ENCODE measurements at places on chromosomes 11 and 22. TPM values are rescaled to one million over a fixed set of nuclear protein-coding genes. Genes with fewer than 3 reads are reported as not detected.

DNA sequence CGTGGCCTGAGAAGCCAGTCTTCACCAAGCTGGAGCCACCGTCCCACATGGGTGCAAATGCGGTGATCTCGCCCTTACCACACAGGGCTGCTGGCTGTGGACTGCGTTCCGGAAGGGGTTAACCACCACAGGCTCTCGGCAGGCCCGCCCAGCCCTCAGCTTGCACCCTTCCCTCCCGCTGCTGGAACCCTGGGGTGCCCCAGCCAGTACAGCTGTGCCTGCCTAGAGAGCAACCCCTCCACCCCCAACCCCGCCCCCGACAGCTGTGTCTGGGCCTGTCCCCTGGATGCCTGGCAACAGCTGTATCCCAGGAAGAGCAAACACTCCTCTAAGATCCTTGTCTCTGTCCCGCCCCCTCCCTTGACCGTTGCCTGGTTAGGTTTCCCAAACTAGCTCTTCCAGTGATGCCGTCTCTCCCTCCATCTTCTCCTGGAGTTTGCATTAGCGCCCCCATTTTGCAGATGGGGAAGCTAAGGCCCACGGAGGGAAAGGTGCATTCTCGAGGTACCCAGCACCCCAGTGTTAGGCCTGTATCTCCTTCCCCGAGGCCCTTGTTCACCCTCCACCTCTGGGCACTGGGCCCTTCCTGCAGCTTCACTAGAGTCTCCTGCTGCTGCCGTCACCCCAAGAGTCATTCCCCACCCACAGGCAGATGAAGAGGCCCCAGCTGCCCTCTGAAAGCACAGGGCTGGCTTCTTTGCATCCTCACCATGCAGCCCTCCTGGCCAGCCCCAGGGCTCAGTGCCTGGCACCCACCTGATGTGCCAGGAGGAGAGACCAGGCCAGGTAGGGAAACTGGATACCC is 12.6 kb upstream of the COX8A start:
- DNase-seq: peak; percentile 31

DNA sequence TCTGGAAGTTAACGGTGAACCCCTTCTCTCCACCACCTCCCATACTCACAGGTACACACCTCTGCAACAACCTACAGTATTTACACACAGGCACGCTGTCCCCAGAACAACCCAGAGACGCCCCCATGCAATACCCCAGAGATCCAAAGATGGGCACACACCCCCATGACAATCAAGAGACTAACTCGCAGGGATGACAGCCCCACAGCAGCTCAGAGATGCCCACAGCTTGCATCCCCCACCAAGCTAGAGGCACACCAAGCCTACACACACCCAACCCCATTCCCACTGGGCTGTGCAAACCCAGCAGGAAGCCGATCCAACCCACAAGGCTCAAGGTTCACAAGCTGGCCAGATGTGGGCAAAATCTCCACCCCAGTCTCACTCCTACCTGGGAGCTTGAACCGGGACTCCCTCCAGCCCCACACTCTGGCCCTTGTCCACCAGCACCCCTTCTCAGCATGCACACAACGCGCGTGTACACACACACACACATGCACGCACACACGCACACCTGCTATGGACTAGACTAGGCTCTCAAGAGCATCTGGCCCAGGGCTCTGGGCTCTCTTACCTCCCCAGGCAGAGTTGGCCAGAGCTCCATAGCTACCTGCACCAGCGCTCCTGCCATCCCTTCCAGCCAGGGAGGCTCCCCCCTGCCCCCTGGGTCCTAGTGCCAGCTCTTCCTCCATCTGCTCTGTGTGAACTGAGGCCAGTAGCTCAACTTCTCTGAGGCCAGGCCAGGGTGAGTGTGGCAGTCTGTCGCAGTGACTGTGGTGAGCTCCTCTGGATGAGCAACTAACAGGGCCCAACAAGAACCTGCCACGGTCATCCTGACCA is 11.5 kb downstream of the STARD10 start:
- no peak for DNase-seq

GRCh38 chr11:123301696-123302400 is 106.8 kb upstream of the CLMP start:
- DNase-seq: peak; percentile 11

GRCh38 chr22:37273126-37273845 is 9.0 kb upstream of the CYTH4 start:
- peak; percentile 79 for DNase-seq

GRCh38 chr11:61309739-61310138 is 14.6 kb upstream of the VWCE start:
- DNase-seq: no peak

- peak; percentile 85 for DNase-seq
Measured at GRCh38 chr11:121716060-121716459, 263.3 kb upstream of the SORL1-AS1 start.

DNA sequence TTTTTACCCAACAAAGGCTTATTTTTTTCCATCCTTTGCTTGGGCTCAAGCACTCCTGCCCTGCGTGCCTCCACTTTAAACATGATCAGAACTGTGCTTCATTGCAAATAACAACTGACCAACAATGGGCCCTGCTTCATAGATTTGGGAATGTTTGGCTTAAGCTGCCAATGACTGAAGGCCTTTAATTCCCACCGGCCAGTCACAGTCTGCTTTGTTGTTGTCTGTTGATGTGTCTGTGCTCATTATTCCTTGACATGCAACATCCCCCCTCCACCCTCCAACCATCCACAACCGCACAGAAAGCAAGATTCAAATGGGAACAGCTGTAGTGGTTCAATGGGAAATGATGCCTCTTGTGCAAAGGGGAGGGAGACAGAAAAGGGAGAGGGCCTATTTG is 23.0 kb downstream of the PAX6 start:
- DNase-seq: no peak

DNA sequence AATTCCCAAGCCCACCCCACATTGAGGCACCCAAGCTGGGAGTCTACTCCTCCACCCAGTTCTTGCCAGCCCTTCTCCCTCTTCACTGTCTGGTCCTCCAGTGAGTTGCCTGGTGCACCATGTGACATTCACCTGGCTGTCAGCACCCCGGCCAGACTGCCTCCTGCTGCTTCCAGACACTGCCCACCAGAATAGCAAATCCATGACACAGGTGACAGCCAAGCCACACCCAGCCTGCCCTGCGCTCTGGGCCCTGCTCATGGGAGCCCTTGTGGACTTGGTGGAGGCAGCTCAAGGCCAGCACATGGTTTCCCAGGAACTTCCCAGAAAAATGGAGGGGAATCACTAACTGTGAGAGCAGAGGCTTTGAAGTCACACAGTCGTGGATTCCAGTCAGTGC is 96.3 kb upstream of the CSNK2A3 start:
- no peak for DNase-seq

DNA sequence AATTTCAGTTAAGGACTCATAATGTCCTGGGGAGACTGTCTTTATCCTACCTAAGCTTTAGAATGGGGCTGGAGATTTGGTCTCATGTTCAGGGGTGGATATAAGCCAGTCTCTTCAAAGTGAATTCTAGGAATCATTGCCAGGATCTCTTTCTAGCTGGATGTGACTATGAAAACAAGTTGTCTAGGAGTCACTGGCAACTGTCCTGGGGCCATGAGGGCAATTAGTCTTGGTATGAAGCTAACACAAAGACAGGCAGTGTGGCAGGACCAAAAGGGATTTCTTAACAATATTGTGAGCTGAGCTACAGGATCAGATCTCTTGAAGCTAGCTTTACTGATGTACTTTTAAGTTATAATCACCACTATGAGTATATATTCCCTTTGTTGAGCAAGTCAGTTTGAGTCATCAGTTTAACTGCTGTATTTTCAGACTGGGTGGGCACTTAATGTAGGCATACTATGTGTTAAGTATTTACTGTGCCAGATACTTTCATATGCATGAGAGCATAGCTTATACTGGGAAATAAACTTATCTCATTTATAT is 390.0 kb upstream of the CCDC90B start:
- no peak for DNase-seq

DNA sequence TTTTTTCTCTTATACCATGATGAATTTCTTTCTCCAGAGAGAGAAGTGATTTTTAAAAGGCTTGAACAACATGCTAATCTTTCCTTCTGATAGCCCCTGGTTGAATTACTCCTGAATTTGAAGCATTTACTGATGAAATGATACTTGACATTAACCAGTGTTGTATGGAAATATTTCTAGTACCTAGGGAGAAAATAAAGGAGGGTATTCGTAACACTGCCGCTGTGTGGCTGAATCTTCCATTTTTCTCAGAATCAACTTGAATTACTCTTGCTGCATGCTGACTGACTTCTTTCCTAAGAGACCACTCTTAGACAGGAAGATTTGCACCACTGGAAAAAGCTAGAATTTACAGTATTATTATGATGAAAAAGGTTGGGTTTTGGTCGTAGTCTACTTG is 118.3 kb downstream of the FAT3 start:
- DNase-seq: no peak

OR51L1 gene
- not detected for polyA plus RNA-seq

NTM gene
- 25.5 TPM for polyA plus RNA-seq
